Effector memory CD8-positive, alpha-beta T cell (primary cell): ENCODE measurements at places on chromosomes 13 and 19.

DNA sequence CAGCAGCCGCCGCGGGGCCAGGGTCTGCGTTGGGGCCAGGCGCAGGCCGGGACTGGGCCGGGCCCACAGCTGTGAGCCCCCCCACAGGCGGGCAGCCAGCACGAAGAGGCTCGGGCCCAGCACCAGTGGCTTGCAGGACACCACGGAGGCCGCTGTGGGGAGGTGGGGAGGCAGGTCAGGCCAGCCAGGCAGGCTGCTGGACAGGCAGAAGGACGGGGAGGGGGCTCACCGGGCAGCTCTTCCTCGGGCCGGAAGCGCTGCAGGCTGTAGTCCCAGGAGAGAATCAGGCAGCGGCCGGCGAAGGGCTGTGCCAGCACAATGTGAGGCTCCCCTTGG is 8.3 kb downstream of the LGI4 start:
- no peak for DNase-seq

- no peak for DNase-seq
Measured at GRCh38 chr19:44808463-44809371, at the start of gene BCAM. Gene BCAM (plus strand): TSS chr19:44809103. CDS start chr19:44809125, 22 bp downstream.

DNA sequence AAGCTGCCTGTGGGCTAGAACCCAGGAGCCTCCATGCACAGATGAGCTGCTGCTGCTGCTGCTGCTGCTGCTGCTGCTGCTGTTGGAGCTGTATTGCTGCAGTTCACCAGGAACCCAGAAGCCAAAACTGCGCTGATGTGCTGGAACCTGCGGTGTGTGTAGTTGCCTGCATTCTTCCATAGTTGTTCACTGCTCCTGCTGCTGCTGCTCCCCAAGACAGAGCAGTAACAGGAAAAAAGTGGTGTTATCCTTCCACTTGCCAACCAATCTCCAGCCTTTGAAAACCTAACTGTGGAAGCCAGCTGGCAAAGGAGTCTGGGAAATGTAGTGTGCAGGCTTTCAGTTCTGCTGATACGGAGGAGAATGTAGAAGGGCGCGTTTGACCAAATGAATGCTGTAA is 37.9 kb downstream of the ARHGAP35 start:
- no peak for DNase-seq

- no peak for DNase-seq
Measured at GRCh38 chr13:45823583-45823982, 28.0 kb downstream of the SIAH3 start.

- no peak for DNase-seq
Measured at GRCh38 chr13:43021926-43022670, 1.3 kb upstream of the DNAJC15 start.

DNA sequence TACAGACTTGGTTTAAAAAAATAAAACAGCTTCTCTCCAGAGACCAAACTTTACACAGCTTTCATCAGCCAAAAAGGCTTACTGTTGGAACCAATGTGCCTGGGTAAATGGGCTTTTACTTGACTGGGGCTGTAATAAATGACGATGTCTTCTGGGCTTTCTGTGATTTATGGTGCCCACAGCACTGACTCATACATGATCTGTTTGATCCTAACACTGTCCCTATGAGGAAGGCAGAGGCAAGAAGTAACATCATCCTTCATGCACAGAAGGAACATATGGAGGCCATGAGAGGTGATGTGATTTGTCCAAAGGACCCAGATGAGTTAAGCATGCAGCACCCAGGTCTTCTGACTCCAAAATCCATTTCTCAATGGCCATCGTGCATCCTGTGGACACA is 77.4 kb downstream of the DOCK9 start:
- no peak for DNase-seq

DNA sequence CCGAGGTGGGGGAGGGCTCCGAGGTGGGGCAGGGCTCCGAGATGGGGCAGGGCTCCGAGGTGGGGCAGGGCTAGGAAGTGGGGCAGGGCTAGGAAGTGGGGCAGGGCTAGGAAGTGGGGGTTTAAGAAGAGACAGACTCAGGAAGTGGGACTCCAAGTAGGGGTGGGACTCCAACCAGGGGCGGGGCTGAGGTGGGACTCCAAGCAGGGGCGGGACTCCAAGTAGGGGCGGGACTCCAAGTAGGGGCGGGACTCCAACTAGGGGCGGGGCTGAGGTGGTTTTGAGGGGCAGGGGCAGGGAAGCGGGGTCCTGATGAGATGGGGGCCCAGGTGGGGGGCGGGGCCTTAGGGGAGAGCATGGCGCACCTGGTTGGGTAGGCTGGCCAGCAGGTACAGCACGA is 13.6 kb downstream of the CFD start:
- peak; percentile 74 for DNase-seq

DNA sequence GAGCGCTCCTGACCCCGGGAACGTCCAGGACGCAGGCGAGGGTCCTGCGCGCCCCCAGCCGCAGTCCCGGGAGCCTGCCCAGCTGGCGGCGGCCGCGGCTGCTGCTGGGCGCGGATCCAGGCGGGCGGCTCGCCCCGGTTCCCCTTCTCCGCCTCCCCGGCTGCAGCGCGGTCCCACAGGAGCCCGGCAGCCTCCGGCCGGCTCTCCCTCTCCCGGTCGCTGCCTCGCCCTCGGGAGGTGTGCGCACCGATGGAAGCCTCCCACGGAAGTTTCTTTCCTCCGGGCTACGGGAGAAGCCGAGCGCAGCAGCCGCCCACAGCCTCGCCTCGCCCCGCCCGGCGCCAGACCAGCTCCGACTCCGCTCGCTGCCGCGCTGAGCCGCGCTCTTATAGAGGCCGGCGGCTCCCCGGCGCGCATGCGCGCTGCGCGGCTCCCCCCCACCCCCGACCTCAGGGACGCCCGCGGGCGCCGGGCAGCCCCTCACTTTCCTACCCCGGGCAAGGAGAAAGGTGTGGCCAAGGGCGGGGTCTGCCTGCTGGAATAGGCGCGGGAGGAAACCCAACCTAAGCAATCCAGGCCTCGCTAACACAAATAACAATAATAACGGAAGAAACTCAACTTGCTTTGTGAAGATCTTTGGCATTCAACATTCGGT is at the start of gene SHISA2:
Gene SHISA2 (minus strand): TSS at position 360 of the 655 bp plus-strand sequence. CDS start 1,041 bp downstream, outside the sequence.
- DNase-seq, result no peak

DNA sequence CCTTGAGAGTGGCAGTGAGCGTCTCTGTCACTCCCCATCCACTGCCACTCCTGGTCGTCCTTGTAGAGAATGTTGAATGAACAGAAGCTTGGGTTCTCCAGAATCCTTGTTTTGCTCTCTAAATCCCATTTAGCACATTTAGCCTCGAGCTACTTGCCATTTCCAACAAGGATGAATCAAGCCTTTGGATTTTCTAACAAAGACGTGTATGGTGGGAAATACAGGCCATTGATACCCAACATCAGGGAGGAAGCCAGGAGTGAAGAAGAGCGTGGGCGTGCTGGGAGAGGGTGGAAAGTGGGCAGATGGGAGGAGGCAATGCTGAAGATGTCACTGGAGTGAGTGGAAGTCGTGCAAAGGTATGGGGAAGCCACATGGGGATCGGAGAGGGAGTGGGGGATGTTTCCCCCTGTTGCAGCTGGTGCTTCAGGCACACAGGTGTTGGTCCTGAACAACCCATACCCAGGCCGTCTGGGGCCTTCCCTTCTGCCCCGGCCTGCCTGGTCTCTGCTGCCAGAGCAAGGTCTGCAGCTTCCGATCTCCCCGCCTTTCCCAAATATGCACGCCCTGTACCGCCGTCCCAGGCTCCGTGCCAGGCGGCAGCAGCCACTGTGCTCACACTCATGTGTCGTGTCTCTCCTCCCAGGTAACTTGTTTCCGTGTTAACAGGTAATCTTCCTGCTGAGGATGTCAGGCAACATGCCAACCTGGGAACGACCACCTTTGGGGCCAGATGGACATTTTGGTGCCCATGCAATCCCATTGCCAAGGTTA is 48.7 kb downstream of the ZIC5 start:
- DNase-seq, result no peak

GRCh38 chr19:1231729-1232637 is 5.8 kb downstream of the CBARP start:
- no peak for DNase-seq

DNA sequence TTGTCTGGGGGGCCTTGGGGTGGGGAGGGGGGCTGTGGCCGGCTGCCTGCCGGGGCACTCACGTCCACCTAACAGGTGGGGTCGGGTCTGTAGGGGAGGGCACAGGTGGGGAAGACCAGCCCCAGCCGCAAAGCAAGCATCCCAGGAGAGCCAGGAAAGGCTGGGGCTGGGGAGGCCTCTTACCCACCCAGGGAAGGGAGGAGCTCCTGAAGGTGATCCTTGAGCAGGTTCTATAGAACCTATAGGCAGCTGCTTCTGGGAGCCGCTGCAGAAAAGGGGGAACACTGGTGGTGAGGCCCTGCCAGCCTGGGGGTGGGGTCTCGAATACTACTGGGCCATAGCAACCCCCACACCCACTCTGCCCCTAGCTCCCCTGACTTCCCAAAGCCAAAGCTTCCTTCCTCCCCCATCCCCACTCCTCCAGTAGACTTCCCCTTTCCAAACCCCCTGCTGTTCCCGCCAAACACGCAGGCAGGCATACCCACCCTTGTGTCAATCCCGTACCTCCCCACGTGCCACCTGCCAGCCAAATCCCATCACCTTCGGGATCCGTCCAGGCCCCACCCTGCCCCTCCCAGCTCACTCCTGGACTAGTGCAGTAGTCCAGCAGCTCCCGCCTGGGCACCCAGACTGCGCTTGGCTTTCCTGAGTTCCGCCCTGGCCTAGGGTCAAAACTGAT is 5.6 kb downstream of the KLF16 start:
- DNase-seq, result no peak

DNA sequence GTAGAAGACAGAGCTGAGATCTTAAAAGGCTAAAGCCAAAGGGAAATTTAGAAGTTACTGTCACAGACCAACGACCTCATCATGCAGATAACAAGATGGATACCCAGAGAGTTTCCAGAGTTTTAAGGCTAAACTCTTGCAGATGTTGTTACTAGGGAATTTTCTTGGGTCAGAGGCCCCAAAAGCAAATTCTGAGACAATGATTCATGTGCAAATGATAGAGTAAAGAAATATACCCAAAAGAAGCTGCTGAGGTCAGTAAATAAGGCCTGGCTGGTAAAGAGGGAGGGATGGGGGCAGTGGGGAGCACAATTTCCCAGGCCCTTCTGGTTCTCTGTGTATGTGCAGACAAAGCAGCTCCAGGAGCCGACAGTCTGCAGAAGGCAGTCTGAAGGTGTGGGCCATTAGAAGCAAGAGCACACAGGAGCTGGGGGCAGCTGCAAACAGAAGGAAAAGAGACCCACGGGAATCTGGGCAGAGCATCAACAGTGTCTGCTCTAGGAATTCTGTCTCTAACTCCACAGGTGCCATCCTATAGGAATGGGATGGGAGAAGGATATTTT is 330.8 kb downstream of the TBC1D4 start:
- DNase-seq, result no peak

DNA sequence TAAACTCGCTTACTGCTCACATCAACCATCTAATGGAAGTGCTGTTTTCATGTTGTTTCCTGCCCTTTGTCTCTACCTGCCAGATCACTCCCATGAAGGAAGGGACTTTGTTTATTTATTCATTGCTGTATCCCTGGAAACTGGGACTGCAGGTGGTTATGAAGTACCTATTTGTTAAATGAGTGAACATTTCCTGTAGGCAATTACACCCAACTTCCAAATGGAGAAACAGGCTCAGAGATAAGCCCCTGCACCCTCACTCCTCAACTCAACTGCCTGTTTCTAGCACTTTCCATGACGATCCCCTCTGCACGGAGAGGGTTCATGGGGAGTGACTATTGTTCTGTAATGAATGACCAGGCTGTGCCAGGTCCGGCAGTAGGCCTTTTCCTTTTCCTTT is 1.9 kb upstream of the SELENOW start:
- no peak for DNase-seq

- DNase-seq, result no peak
Measured at GRCh38 chr19:13705928-13706447, 58.3 kb upstream of the MRI1 start.

- DNase-seq, result no peak
Measured at GRCh38 chr13:110696776-110697175, 9.1 kb downstream of the CARS2 start.

- DNase-seq, result no peak
Measured at GRCh38 chr13:101520672-101521071, 68.2 kb downstream of the ITGBL1 start.

- no peak for DNase-seq
Measured at GRCh38 chr13:80215368-80215767, 125.6 kb downstream of the SPRY2 start.

- DNase-seq, result no peak
Measured at GRCh38 chr13:98254513-98254912, 77.4 kb upstream of the RNF113B start.

- no peak for DNase-seq
Measured at GRCh38 chr19:6728346-6728745, 7.9 kb upstream of the C3 start.

GRCh38 chr19:982567-983170 is 1.5 kb upstream of the WDR18 start:
- DNase-seq, result peak; percentile 73

- no peak for DNase-seq
Measured at GRCh38 chr13:94708031-94708859, 4.1 kb downstream of the SOX21 start.

DNA sequence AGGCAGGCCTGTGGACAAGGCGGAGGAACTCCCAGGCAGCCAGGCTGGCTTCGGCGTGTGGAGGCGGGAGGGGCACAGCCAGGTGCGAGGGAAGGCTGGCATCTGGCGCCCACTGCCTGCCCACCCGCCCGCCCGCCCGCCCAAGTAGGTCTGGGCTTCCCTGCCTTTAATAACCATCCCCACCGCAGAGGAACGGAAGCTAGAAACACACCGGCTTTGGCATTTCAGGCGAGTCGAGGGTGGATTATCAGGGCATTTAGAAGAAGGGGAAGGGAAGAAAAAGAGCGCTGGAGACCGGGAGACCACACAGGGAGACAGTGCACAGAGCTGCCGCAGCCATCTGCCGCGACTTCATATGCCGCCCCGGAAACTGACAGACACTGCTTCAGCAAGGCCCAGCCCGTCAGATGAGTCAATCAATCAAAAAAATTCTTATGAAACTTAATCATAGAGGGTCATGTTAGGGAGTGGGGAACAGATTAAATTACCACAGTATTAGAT is 199.7 kb downstream of the TSHZ3 start:
- DNase-seq, result no peak

DNA sequence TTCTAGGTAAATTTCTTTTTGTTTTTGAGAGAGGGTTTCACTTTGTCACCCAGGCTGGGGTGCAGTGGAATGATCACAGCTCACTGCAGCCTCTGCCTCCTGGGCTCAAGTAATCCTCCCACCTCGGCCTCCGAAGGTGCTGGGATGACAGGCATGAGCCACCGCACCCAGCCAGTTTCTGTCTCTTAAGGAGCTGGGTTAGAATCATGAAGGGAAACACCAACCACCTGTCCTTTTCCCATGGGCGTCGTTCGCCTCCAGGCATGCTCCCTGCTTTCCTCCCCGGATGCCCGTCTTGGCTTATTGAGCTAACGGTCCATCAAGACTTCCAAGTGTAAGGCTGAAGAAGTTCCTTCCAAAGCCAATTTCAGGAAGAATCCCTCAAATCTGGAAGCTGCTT is 85.9 kb downstream of the SOX1 start:
- no peak for DNase-seq

DNA sequence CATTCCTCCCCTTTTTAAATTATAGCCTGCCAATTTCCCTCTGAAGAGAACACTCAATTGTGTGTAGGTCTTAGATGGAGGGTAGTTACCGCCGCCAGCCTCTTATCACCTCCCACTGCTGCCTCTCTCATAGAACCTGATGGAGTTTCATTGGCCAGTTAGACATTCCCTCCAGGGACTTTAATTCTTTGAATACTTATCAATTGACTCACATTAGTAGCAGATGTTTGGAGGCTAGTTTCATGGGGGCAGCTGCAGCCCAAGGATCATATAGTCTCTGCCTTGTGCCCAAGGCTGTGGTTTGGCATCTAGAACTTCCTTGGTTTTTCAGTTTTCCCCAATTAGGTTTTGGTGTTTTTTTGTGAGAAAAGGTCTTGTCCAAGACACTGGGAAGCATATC is 318.9 kb upstream of the HTR2A start:
- no peak for DNase-seq
